Sigmoid colon (tissue), 7 donors: ENCODE measurements at places on chromosomes 3 and 15. TPM values are rescaled to one million over a fixed set of nuclear protein-coding genes. Genes with fewer than 3 reads are reported as not detected.

DNA sequence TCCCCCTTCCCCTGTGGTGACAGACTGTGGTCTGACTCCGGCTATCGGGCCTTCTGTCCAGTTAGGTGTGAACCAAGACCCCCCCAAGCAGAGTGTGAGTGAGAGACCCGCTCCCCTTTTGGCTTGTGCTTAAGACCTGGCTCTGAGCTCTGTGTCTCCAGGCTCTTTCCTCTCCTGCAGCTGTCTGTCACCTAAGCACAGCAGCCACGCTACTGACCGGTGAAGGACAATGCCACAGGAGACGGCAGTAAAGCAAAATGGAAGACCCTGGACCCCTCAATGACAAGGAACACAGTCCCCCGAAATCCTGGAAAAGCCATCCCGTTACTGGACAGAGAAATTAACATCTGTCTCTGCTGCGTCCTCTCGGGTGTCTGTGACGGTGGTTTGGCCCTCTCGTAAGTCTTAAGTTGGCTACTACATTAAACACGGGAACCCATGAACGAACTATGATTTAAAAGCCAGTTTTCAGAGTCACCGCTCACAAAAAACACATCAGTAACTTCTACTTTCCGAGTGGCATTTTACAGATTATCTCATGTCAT, 53.7 kb downstream of the CHSY1 start:
- no peak overlapping the region for H3K4me3 ChIP-seq
- no peaks in the 10 kb centered on the region for H3K27me3 ChIP-seq
- no peak for DNase-seq
- no peaks in the 10 kb centered on the region for H3K36me3 ChIP-seq
- H3K27ac ChIP-seq = peak overlapping the region; percentile 5

GRCh38 chr3:49427586-49427985, 1.5 kb downstream of the NICN1 start:
- no peaks in the 10 kb centered on the region for H3K27me3 ChIP-seq
- no peak overlapping the region for H3K27ac ChIP-seq
- no peak for DNase-seq
- H3K36me3 ChIP-seq = peaks cover 13% of the 10 kb centered on the region

PKM gene
- 191 TPM for total RNA-seq

DNA sequence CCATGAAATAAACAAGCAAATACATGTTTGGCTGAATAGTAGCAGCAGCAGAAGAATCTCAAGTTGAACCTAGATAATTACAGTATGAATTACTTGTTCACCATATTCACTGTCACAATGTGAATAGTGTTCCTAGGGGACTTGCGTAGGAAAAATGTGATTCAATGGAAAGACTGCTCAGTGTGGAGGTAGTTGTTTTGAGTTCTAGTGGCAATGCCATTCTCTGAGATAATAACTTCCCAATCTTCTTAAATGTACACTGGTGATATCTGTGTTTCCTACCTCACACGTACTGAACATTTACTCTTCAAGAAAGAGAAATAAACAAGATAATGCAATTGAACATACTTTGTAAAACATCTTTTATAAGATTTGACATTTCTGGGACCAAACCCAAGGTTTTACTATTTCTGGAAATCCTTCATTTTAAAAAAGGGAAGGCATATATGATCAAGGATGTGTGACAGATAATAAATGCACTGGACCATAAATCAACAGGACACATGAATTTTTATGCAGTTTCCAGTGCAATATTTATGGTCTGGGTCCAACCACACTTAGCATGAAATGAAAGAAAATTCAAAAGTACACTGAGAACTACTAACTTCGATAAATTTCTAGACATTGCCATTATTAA, 598.3 kb upstream of the ZNF385D start:
- H3K27ac ChIP-seq = no peak overlapping the region
- no peak overlapping the region for H3K4me3 ChIP-seq
- H3K36me3 ChIP-seq = no peaks in the 10 kb centered on the region
- H3K27me3 ChIP-seq = no peaks in the 10 kb centered on the region

DNA sequence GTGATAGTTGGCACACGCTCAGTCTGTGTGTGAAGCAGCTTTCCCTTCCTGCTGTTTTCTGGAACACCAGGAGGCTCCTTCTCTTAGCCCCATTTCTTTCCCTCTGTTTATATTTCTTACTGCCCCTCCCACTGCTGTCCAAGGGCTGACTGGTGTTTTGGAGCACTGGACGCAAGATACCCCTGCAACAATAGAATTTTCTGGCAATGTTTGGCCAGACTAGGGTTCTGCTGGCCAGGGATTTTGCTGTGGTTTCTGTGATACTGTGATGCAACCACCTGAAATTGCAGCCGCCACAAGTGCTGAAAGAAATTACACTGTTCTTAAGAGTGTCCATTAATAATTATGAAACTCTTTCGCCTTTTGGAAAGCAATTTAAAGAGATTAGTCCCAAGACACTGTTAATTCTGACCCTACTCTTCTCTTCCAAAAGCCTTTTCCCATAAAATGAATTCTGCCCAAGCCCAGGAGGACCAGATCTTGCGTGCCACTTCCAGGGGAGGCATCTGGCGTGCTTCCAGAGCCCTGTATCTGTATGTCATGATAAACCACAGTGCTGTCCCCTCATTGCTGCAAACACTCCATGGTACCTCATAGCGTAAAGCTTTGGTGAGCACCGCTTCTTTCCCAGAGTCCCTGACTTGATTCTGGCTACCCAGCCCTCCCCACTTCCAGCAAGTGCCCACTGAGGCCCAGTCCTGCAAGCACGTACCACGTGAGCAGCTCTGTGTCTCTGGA, 159.4 kb upstream of the CHRM5 start:
- DNase-seq = no peak
- no peak overlapping the region for H3K4me3 ChIP-seq
- no peaks in the 10 kb centered on the region for H3K4me1 ChIP-seq
- no peak overlapping the region for H3K27ac ChIP-seq
- H3K27me3 ChIP-seq = no peaks in the 10 kb centered on the region

AADACL2 gene
- not detected for total RNA-seq

TBC1D21 gene
- total RNA-seq = not detected

DNA sequence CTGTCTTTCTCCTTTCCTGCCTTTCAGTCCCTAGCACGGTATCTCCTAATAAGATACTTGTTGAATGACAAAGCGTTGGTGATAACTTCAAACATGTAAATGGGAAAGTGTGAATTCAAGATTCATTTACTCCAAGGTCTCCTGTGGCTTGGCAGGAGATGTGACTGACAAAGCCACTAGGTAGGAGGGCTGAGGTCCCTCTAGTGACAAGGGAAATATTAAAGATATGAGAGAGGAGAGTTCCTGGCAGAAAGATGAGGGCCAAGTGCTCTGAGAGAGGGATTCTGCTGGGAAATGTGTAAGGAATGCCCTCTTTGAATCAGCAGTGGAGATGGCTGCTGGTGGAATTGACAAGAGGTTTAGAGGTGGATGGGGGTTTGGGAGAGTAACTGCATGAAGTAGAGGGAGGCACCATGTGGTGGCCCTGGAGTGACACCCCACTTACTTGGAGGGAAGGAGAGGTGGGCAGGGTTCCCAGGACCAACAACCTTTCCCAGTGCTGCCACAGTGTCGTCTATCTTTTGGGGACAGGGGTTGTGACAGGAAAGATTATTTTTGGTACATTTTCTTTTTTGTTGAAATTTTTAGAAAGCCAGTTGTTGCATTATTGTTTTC, 43.0 kb upstream of the SCAANT1 start:
- peaks cover 57% of the 10 kb centered on the region for H3K4me1 ChIP-seq
- H3K4me3 ChIP-seq = no peak overlapping the region
- H3K36me3 ChIP-seq = no peaks in the 10 kb centered on the region
- no peaks in the 10 kb centered on the region for H3K27me3 ChIP-seq
- H3K27ac ChIP-seq = no peak overlapping the region

DNA sequence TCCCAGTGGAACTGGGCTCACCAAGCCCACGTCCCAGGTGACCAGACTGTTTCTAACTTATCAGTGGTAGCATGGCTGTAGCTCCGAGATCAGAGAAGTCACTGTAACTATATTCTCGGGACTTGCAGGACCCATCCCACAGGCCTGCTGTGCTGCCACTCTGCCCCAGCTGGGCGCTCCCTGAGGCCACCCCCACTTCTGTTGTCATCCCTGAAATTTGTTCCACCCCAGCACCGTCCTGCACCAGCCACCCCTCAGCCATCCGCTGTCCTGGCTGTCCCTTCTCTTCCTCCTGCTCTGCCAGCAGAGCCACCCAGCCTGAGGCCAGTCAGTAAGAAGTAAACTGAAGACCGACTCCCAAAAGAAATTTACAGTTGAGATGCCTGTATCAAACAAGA, 33.0 kb upstream of the VILL start:
- H3K4me1 ChIP-seq = peaks cover 22% of the 10 kb centered on the region
- no peaks in the 10 kb centered on the region for H3K36me3 ChIP-seq
- H3K27me3 ChIP-seq = no peaks in the 10 kb centered on the region
- DNase-seq = no peak
- H3K4me3 ChIP-seq = no peak overlapping the region
- H3K27ac ChIP-seq = peak overlapping the region; percentile 73

TM4SF4 gene
- total RNA-seq = 17.1 TPM

GRCh38 chr3:183629546-183630301, 5.7 kb upstream of the KLHL24 start:
- H3K27me3 ChIP-seq = no peaks in the 10 kb centered on the region
- H3K4me3 ChIP-seq = no peak overlapping the region
- no peak overlapping the region for H3K27ac ChIP-seq
- H3K4me1 ChIP-seq = peaks cover under 1% of the 10 kb centered on the region

CAMK1 gene
- 55.9 TPM for total RNA-seq

TMEM44 gene
- total RNA-seq = 5.4 TPM

DNA sequence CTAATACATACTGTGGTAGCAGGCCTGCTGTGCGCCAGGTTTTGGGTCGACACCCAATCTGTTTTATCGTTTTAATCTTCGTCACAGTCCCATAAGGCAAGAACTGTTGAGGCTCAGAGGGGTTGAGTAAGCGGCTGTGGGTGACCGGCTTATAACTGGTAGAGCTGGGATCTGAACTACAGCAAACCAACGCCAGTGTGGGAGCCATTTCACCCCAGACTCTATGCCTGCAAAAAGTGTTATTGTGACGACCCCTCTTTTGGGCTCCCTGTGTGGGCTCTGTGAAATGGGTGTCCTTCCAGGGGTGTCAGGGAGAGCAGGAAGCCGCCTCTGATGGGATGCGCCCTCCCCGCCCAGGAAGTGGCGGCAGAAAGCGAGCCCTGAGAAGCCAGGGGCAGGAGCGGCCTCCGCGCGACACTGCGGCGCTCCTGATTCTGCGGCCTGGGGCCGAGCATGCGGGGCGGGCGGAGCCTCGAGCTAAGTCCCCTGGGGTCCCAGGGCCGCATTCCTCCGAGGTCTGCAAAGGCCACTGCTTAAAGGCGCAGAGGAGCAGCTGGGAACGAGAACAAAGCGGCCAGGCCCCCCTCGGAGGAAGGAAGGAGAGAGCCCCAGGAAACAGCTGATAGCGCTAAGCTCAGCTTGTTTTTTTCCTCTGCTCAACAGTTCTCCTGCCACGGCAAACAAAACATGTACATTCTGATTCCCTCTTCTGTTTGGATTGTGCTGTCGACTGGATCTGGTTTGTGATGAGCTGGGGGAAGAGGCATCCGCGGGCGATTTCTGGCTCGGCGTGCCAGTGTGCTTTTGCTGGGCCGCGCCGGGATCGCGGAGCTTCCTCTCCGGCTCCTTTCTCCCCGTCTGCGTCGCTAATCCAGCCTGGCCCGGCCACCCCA, 33.9 kb downstream of the GRK7 start:
- peak overlapping the region; percentile 86 for H3K27ac ChIP-seq
- H3K4me1 ChIP-seq = peaks cover 38% of the 10 kb centered on the region
- peak overlapping the region; percentile 24 for H3K4me3 ChIP-seq
- H3K36me3 ChIP-seq = no peaks in the 10 kb centered on the region

DNA sequence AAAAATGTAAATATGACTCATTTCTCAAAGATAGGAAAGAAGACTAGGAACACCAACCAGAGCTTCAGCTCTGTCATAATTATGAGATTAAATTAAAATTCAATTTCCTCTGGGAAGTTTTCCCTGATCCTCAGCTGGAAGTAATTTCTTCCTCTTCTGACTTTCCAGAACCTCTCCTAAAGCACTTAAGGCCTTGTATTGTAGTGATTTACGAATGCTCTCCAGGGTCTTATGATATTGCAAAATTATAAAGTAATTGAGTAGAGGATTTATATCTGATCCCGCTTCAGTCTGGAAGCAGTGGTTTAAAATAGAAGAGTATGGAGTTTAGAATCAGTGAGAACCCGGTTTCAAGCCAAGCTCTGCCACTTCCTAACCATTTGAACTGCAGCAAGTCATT, 279.8 kb downstream of the ZPLD1 start:
- no peak for DNase-seq
- no peaks in the 10 kb centered on the region for H3K36me3 ChIP-seq
- no peak overlapping the region for H3K4me3 ChIP-seq
- no peaks in the 10 kb centered on the region for H3K4me1 ChIP-seq

DNA sequence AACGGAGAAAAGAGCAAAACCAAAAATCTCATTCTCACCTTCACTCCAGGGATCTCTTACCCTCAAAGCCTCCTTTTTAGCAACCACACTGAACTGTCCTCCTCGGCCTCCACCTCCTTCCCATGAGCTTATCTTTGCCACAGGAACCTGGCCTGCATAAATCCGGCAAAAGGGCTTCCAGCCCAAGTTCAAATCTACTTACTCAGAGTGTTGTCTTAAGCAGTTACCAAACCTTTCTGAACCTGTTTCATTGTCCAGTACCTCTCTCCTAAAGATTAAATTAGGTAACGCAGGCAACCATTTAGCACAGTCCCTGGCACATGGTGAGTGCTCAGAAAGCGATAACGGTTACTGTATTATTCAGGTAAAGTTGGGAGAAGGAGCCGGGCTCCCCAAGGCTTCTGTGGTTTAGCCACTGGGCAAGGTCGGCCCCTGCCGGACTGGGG, 777 bp downstream of the CIB1 start:
- H3K36me3 ChIP-seq = peaks cover 26% of the 10 kb centered on the region
- peak overlapping the region; percentile 96 for H3K27ac ChIP-seq
- peaks cover 65% of the 10 kb centered on the region for H3K4me1 ChIP-seq
- no peak for DNase-seq

MAP1A gene
- 61.2 TPM for total RNA-seq

GRCh38 chr3:18295171-18295920, 129.8 kb downstream of the SATB1 start:
- H3K27ac ChIP-seq = no peak overlapping the region
- no peaks in the 10 kb centered on the region for H3K27me3 ChIP-seq
- no peak overlapping the region for H3K4me3 ChIP-seq
- no peaks in the 10 kb centered on the region for H3K36me3 ChIP-seq

ADPRH gene
- 9.6 TPM for total RNA-seq

DNA sequence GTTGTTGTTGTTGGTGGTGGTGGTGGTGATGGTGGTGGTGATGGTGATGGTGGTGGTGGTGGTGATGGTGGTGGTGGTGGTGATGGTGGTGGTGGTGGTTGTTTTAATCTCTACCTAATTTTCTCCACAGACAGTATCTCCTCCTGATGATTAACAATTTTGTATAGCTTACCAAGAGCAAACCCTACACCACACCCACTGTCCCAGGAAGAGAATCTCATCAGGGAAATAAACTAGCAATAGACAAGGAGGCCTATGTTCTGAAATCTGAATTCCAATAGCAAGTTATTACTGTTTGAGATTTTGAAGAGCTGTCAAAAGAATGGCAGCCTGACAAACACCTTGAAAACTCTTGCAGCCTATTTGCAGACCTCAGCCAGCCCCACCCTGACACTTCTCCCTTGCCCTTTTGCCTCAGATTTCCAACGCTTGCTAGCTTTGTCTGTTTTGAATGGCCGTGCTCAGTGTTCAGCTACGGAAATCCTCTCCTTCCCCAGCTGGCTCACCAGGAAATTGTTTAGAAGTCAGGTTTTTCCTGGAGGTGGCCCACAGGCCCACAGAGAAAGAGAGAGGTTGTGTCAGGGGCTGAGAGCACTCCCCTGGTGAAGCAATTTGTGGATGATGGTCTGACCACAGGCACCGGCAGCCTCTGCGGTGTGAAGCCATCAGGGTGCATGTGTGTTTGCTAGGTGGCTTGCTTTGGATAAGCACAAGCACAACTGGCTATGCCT, 101.6 kb downstream of the MAGI1 start:
- H3K27ac ChIP-seq = no peak overlapping the region
- H3K27me3 ChIP-seq = no peaks in the 10 kb centered on the region
